AG10803 (cell line): ENCODE measurements at places on chromosomes 3 and 15.

DNA sequence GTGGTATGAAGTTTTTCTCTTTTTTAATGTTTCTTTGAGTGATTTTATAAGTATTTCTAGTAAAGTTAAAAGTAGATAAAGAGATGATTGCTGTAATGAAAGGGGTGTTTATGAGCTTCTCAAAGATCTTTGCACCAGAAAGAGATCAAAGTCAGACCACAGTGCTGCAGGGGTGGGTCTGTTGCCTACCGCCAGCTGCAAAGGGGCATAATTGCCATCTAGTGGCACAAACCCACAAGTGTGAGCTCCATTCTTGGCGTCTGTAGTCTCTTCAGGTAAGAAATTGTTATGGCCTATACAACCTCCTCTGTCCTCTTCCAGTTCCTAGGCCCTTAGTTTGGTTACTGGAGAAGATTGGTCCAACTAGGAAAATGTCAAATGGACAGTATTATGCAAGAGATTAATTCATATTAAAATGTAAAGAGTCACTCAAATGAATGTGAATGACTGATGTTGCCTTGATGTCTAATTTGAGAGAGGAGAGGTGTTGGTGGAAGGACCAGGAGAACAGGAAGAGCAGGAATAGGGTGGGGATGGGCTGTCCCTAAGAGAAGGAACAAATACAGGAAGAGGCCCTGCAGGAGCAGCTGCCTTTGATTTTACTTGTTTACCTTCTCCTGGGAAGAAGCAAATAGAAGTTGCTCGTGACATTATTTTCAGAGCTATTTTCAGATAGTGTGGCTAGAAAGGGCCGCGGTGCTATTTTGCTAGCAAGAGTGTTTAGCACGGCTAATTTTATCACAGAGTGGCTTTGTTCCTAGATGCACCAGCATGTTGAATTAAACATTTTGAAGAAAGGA, 53.0 kb upstream of the GSK3B start:
- no peak for DNase-seq

DNA sequence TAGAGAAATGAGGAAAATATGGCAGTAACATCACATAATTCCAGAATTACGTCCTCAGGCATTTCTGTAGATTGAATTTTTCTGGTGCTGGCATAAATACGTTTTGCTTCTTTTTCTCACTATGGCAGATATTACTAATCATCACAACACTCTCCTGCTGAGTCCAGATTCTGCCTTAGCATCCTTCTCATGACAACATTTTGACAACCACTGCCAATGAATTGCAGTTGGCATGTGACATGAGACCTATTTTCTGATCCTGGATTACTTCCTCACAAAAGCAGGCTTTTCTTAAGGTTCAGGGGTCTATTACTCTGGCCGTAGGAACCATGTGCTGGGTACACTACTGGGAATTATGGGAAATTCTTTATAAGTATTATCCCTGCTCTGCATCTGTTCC, 22.5 kb upstream of the ARL6 start:
- DNase-seq, result no peak

DNA sequence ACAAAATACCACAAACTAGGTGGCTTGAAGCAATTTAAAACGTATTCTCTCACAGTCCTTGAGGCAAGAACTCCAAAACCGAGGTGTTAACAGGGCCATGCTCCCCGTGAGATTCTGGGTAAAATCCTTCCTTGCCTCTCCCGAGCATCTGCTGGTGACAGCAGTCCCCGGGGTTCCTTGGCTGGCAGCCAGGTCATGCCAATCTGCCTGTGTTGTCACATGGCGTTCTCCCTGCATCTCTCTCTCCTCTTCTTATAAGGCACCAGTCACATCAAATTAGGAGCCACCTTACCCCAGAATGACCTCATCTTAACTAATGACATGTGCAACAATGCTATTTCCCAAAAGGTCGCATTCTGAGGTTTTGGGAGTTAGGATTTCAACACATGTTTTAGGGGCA, 26.3 kb upstream of the LRRN1 start:
- no peak for DNase-seq

- no peak for DNase-seq
These were observed 332.3 kb upstream of the CNTN4 start for GRCh38 chr3:1766384-1766783.

- peak; percentile 65 for DNase-seq
These were observed 66.2 kb upstream of the CSTA start for GRCh38 chr3:122258757-122259371.

- DNase-seq, result no peak
These were observed 15.3 kb downstream of the MESP1 start for GRCh38 chr15:89735773-89736172.

- peak; percentile 80 for DNase-seq
These were observed 18.2 kb downstream of the ABTB1 start for GRCh38 chr3:127690823-127691452.

GRCh38 chr15:88498996-88499395, 31.5 kb downstream of the MRPS11 start:
- no peak for DNase-seq

DNA sequence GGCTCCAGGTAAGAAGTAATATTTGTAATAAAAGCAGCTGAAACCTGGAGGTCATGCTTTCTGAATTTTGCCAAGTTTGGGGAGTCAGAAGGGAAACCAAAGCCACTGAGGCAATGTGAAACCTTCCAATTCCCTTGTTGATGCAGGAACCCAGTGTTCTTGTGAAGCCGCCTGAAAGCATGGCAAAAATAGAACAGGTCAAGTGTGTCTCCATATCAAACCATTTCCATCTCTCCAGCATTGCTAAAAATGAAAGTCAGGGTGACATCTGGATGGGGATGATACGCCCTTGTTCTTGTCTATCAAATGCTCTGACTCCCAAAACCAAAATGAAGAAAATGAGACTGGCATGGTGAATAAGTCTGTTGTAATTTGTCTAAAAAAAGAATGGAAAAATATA, 362.5 kb downstream of the VPS13C start:
- DNase-seq, result no peak

DNA sequence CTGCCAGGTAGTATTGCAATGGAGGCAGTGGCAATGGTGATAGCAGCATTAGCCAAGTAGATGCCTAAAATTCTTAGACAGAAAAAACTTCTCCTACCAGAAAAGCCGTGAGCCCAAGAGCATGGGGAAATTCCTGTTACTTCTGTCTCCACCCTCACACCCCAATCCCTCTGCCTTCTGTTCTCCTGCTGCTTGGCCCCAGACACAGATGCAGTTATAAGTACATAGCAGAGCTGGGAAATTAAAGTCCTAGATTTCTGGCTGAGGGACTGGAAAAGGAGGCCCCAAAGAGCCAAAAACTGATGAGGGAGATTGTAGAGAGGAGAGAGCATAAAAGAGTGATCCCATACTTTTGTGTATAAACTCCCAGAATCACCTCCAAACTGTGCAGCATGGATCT, 166.9 kb downstream of the SMAD6 start:
- no peak for DNase-seq

DNA sequence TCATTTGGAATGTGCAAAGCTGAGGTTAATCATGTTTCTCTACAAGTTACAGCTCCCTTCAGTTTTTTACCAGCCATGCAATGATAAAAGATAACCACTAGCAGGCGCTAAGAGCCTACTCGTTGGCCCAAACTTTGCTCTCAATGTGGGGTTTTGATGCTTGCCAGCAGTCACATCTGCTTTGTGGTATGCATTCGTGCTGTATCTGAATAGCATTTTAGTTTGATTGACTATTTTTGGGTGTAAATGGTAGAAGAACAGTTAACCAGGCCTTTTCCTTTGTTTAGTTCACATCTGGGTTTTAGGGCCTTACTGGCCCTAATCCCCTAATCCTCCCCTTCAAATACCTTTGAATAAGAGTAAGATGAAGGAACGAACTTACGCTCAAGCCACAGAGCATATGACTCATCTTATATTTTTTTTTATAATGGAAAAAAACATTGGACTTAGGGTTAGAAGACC, 4.4 kb upstream of the CLDN11 start:
- DNase-seq, result peak; percentile 99

- no peak for DNase-seq
These were observed 84.8 kb downstream of the COL6A5 start for GRCh38 chr3:130430266-130430665.

- no peak for DNase-seq
These were observed 107.1 kb downstream of the OXSM start for GRCh38 chr3:25897019-25897418.

DNA sequence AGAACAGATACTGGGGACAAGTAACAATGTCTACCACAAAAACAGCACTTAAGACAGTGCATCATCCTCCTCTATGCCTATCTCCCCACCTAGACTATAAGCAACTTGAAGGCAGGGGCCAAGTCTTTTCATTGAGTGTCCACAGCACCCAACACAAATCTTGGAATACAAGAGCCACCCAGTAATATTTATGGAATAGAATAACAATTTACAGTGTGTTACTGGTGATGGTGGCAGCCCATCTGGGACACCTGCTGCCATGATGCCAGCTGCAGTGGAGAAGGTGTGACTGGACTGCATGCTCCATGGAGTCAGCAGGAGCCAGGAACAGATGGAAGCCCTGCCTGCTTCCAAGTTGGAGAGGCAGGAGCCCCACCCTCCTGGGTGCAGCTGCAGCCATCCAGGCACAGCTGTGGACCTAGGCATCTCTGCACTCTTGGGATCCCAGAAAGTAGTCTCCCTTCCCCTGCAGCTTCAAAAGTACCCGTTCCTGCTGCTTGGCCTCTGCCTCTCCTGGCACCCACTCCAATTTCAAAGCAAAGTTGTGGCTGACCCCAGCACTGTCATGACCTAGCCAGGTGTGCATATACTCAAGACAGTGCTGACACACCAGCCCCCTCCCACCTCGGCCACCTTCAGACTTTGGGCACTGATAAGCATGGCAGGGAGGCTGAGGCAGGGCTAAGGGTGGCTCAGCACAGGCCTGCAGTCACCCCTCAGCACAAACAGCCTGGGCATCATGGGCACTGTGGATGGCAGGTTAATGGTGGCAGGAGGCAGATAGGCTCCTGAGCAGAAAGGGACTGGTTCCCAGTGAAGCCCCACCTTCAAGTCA, 94.5 kb downstream of the TPRA1 start:
- no peak for DNase-seq

DNA sequence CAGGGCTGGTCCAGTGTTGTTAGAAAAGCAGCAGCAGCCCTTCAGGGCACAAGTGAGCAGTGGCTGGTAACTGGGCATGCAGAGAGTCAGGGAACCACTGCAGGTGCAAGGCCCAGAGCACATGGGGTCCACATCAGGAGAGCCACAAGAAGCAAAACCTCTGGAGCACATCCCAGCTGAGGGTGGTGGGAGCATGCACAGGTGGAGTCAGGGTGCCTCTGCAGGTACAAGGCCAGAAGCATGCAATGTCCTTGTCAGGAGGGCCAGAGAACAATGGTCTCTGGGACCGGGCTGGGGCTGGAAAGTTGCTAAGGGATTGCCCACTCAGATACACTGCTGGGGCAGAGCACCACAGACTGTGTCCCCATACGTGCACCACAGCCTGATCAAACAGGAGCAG, 226.1 kb upstream of the UBE2E2 start:
- DNase-seq, result no peak

GRCh38 chr3:144364737-144365136, 393.1 kb downstream of the DIPK2A start:
- no peak for DNase-seq

DNA sequence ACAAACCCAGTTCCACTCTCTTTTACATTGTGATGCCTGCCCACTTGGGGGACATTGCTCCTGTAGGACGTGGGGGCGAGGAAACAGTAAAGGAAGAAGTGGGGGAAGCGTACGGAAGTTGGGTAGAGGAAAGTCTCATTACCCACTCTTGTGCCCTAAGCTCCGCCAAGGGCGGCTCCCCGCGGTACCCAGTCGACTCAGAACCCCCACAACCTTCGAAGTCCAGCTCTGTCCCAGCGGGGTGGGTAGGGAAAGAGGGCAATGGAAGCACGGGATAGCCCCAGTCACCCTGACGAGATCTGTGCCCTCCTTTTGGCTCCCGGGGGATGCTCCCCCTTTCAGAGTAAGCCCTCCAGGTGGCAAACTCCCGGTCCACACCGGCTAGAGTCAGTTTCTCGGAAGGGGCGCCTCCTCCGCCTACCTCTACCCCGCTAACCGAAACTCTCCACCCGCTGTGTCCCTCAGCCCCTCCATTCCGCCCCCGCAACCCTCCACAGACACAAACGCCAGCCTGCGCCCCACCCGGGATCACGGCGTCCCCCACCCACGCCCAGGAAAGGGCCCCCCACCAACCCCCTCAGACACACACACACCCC, 527 bp downstream of the CSNK1G1 start:
- no peak for DNase-seq

GRCh38 chr15:33858836-33859235, 109.5 kb upstream of the CHRM5 start:
- no peak for DNase-seq

DNA sequence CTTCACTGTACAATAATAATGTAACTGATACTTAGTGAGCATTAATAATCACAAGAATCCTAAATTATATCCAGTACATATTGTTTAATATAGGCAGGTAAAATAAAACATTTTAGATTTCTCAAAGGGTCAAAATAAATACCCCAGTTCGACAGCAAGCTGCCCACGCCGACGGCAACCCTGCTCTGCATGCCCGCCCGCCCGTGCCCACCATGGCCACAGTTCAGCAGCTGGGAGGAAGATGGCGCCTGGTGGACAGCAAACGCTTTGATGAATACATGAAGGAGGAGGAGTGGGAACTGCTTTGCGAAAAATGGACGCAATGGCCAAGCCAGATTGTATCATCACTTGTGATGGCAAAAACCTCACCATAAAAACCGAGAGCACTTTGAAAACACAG, 22.9 kb downstream of the BTBD1 start:
- DNase-seq, result no peak

- DNase-seq, result peak; percentile 14
These were observed 10.1 kb downstream of the ARL14 start for GRCh38 chr3:160686955-160687535.

GRCh38 chr15:80970658-80971057, 19.0 kb downstream of the MESD start:
- no peak for DNase-seq

GRCh38 chr3:20935791-20936190, 749.8 kb upstream of the SGO1 start:
- peak; percentile 77 for DNase-seq

- peak; percentile 55 for DNase-seq
These were observed 36.7 kb downstream of the SLC28A1 start for GRCh38 chr15:84921121-84921520.

GRCh38 chr3:14486460-14486859, 53.7 kb downstream of the GRIP2 start:
- DNase-seq, result no peak

DNA sequence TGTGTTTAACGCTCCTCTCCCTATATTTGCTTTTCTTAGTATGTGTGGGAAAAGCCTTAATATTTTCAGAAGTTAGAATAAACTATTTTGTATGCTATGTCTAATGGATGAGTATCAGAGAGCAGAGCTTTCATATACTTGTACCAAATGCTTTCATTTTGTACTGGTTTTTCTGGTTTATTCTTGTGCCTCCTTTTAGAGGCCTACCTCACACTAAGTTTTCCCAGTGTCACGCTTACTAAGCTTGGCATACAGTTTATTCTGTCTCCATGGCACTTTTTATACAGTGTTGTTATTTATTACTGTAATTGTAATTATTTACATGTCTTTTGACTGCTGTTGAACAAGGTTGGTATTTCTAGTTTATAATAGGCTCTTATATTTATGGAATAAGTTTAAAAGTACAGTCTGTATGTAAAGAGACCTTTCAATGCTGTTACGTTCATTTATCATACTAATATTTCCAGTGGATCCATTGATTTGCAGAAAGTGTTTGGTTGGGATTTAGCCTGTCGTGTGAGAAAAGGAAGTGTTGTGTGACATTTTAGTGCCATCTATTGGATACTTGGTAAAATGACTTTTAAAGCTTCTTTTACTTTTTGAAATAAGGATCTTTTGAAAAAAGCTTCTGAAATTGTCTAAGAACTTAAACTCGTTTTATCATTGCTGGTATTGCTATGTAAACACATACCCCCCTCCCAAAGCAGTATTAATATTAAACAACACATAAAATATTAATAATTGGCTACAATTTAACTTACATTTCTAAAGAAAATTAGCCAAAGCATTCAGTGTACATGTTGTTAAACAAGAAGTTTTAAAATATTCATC, 5.2 kb upstream of the EBLN2 start:
- peak; percentile 65 for DNase-seq
